Muscle of leg (tissue), 16 donors: ENCODE measurements at places on chromosomes 3 and 15. TPM values are rescaled to one million over a fixed set of nuclear protein-coding genes. Genes with fewer than 3 reads are reported as not detected.

ADGRG7 gene
- not detected for total RNA-seq

FOXL2 gene
- not detected for total RNA-seq

SLC12A1 gene
- total RNA-seq = not detected

NR1I2 gene
- total RNA-seq = 0.27 TPM

CCR1 gene
- 3.1 TPM for total RNA-seq

CHDH gene
- 1.2 TPM for total RNA-seq

GRCh38 chr15:63553388-63553791, 43.8 kb upstream of the FBXL22 start:
- peak; percentile 66 for DNase-seq

- no peak for DNase-seq
Measured at GRCh38 chr3:155365178-155365783, 71.8 kb upstream of the STRIT1 start.

DNA sequence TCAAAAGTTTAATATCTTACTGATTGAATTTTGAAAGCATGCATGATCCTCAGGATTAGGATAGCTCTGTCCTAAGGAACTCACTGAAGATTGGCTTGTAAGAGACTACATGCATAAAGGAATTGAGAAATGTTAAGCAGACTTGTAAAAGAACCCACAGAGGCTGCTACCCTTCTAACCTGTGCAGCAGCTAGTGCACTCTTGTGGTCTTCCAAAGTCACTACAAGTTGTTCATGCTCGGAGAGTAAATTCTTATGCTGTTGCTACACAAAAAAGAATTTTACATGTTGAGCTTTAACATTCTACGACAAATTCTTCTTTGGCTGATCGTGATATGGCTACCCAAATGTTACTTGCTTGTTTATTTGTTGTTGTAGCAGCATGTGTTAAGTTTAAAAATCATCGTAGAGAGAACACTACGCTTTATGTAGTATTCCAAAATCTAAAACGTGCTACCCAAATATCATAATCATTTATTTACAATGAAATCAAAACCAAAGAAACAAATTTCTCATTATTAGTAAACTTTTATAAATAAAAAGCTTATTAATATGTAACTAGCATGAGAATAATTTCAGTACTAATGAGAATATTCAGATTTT, 55.0 kb downstream of the GOLIM4 start:
- DNase-seq = peak; percentile 41

- no peak for DNase-seq
Measured at GRCh38 chr3:172181932-172182586, 142.7 kb downstream of the FNDC3B start.

DNA sequence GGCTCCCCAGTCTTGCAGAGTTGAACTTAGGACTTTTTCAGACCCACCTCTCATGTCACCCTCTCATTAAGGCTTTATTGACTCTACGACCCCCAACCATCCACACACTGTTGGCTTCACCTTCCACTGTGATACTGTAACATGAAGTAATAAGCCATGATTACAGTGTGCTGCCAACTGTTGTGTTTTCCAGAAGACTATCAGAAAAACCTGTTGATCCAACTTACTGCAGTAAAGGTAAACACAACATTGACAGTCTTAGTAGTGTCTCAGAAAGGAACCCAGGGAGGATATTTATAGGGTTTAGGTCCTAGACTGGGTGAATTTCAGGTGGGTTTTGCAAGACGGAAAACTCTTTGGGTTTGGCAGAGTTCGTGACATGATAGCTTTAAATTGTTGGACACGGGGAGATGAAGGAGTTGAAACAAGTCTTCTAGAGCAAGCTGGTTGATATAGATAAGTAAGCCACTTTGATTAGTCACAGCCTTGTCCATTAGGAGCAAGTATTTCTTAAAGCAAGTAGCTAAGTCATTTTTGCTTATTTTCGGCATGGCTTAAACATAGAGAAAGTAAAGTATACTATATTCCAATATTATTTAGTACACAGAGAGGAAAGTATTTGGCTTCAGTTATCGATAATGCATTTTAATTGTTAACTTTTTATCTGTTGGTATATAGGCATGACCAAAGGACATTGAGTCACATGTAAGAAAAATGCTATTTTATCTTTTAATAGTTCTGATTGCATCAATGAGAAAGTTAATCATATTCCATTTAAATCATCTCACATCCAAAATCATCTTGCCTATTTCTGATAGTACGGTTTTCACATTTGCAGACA, 2.4 kb upstream of the COL6A5 start:
- no peak for DNase-seq

DNA sequence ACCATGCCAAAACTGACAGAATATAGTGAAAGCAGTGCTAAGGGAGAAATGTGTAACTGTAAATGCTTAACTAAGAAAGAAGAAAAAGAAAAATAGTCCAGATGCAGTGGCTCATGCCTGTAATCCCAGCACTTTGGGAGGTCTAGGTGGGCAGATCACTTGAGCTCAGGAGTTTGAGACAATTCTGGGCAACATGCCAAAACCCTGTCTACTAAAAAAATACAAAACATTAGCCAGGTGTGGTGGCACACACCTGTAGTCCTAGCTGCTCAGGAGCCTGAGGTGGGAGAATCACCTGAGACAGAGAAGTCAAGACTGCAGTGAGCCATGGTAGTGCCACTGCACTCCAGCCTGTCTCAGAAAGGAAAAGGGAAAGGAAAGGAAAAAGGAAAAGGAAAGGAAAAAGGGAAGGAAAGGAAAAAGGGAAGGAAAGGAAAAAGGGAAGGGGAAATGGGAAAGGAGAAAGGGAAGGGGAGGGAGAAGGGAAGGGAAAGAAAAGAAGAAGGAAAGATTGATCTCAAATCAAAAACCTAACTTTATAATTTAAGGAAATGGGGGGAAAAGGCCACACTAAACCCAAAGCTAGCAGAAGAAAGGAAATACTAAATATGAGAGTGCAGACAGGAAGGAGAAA, 20.3 kb downstream of the C3orf33 start:
- DNase-seq = no peak

DNA sequence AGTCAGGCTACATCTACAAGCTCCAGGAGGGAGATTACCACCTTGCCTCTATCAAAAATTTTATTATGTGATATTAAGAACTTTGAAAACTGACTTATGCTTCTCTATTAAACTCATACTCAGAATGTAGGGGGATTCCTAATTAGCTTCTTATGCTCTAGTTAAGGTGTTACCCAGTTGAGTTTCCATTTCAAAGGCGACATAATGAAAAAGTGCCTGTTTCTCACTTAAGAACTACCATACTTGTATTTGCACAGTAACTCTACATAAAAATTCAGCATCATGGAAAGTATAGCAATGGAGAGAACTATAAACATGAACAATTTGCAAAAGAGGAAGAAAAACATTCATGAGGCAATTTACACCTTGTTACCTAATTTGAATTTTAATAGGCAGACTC, 739.1 kb downstream of the ZPLD1 start:
- DNase-seq = no peak

DNA sequence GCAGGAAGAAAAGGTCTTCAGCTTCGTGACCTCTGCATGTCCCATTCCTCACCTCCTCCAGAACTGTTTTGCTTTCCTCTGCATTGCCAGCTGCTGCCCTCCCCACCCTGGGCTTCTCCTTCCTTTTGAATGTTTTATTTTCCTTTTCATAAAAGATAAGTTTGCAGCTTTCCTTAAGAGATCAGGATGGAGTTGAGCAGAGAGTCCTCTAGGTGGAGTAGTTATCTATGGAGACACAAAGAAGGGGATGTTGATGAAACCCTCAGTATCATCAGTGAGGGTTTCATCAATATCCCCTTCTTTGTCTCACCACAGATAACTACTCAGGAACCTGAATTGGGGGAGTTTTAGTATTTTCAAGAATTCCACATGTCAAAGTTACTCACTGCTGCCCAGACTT, 19.0 kb upstream of the SLC25A36 start:
- peak; percentile 20 for DNase-seq
